Lung (tissue), 17 donors: ENCODE measurements at places on chromosomes 3 and 15. TPM values are rescaled to one million over a fixed set of nuclear protein-coding genes. Genes with fewer than 3 reads are reported as not detected.

DNA sequence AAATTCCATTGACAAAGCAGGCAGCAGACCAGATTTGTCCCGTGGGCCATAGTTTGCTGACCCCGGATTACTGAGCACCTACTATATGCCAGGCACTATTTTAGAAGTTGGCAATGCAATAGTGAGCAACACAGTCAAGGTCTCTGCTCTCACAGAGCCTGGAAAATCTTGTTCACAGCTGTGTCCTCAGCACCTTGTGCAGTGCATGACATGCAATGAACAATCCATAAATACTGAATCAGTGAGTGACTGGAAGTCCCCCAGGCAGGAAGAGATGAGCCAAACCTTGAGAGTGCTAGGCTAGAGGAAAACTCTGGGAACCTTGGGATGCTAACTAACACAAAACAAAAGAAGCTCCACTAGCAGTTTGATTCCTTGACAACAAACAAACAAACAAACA lies 14.4 kb downstream of the TM4SF1 start:
- H3K27me3 ChIP-seq: no peaks in the 10 kb centered on the region
- no peaks in the 10 kb centered on the region for H3K36me3 ChIP-seq
- no peak overlapping the region for H3K27ac ChIP-seq

The ARGFX gene
- polyA plus RNA-seq: not detected

The SPESP1 gene
- 1.5 TPM for polyA plus RNA-seq

GRCh38 chr3:122003606-122004005 lies 18.4 kb downstream of the ILDR1 start:
- peaks cover 3% of the 10 kb centered on the region for H3K36me3 ChIP-seq
- H3K27me3 ChIP-seq: no peaks in the 10 kb centered on the region

- no peak overlapping the region for H3K27ac ChIP-seq
- H3K4me3 ChIP-seq: no peak overlapping the region
- H3K4me1 ChIP-seq: peaks cover 10% of the 10 kb centered on the region
- H3K27me3 ChIP-seq: no peaks in the 10 kb centered on the region
Observed at GRCh38 chr3:23607184-23607847, 198.4 kb upstream of the UBE2E1 start.

The CAPN3 gene
- polyA plus RNA-seq: 56.6 TPM

DNA sequence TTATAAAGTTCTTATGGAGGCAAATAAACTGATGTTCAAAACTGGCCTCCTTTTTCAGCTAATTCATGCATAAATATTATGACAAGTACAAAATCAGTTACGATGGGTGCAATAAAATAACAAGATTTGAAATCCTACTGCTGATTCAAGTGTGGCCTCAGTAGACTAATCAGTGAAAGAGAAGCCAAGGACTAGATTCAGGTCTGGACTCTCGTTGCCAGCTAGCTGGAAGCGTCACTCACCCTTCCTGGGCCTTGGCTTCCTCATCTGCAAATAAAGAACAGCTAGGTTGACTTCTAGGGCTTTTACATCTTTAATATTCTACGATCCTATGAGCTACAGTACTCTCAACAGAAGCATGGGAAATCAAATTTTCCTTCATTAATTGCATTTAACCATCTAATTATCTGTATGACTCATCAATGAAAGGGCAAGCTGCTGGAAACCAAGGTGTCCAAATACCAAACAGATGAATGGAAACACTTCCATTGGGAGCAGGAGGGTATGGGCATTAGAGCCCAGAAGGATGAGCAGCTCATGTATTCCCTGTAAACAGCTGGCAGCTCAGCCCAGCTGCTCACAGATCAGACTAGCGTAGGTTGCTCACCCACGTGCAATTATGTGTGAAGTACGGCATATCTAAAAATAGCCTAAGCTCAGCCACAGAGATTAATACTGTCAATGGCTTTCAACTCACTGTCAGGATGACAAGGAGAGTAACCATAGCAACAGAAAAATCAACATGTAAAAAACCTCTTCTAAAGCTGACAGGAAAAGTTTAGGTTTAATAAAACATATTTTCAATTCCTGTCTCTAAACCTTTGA lies 294.8 kb downstream of the PLCL2 start:
- H3K36me3 ChIP-seq: no peaks in the 10 kb centered on the region
- no peak overlapping the region for H3K4me3 ChIP-seq
- no peak overlapping the region for H3K27ac ChIP-seq
- no peak for DNase-seq
- H3K4me1 ChIP-seq: peaks cover 8% of the 10 kb centered on the region

DNA sequence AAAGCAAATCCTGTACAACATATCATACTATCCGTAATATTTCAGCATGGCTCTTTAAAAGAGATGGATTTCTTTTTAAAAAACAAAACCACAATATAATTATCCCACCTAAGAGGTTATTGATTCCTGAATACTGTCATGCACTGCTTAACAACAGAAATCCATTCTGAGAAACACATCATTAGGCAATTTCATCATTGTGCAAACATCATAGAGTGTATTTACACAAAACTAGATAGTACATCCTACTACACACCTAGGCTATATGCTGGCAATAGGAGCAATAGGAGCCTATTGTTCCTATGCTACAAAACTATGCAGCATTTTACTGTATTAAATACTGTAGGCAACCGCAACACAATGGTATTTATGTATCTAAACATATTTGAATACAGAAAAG lies 242.0 kb downstream of the NEK10 start:
- H3K4me3 ChIP-seq: no peak overlapping the region
- no peak overlapping the region for H3K27ac ChIP-seq
- H3K27me3 ChIP-seq: no peaks in the 10 kb centered on the region
- no peaks in the 10 kb centered on the region for H3K36me3 ChIP-seq

The CHST13 gene
- polyA plus RNA-seq: 3.6 TPM
